ENCODE measurements at places on chromosomes 6 and 20.

DNA sequence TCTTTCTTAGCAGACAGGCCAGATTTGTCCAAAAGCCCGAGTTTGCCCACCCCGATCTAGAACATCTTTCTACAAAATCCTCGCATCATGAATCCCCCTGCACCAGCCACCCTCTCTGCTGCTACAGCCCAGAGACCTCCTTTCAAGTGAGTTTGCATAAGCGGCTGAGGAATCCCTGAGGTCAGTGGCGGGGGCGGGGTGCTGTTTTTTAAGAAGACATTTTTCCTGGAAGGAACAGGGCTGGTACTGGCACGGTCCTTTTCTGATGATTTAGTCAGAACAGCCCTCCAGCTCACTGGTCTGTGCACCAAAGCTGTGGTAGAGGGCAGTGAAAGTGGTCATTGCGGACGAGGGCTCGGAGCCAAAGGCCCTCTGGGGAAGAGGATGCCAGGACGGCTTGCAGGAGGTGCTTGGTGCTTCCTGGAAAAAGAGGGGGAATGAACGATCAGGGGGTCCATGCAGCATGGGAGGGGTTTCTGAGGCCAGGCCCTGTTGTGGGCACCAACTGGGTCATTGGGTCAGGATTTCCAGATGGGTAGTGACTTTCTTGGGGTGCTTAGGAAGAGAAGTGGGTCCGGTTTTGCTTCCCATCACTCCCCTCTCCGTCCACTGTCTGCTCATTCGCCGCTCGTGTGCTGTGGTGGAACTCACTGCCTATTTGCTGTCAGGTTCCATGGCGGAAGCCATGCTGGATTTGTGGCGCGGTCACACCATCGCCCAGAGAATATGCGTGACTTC is 50.4 kb downstream of the GNAS-AS1 start:
- DNase-seq = no peak

GRCh38 chr6:12813321-12813720 is 96.8 kb downstream of the PHACTR1 start:
- no peak for DNase-seq

DNA sequence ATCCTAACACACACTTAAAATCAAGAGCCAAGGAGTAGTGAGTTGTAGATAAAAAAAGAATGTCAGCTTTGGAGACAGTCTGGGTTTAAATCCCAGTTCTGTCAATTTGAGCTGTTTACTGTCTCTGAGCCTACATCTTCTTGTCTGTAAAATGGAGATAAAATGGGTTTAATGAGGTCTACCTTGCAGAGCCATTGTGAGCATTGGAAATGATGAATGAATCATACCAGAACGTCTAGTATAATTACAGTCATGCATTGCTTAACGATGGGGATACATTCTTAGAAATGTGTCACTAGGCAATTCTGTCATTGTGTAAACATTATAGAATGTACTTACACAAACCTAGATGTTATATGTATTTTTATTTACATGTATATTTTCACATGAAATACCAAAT is 17.6 kb upstream of the SGK2 start:
- DNase-seq = peak; percentile 80

GRCh38 chr6:53496797-53497375 is 48.0 kb downstream of the GCLC start:
- peak; percentile 89 for DNase-seq

DNA sequence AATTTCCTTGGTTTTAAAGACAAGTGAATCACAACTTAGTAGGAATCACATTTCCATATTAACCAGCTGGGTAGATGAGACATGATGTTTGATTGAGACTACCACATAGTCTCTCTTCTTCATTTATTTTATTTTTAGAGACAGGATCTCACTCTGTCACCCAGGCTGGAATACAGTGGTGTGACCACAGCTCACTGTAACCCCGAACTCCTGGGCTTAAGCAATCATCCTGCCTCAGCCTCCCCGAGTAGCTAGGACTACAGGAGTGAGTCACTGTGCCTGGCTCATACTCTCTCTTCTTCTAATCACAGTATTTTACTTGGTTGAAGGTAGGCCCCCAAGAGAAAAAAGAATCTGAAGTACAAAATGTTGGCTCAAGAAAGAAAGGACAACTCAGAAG is 80.2 kb upstream of the ASF1A start:
- peak; percentile 68 for DNase-seq

DNA sequence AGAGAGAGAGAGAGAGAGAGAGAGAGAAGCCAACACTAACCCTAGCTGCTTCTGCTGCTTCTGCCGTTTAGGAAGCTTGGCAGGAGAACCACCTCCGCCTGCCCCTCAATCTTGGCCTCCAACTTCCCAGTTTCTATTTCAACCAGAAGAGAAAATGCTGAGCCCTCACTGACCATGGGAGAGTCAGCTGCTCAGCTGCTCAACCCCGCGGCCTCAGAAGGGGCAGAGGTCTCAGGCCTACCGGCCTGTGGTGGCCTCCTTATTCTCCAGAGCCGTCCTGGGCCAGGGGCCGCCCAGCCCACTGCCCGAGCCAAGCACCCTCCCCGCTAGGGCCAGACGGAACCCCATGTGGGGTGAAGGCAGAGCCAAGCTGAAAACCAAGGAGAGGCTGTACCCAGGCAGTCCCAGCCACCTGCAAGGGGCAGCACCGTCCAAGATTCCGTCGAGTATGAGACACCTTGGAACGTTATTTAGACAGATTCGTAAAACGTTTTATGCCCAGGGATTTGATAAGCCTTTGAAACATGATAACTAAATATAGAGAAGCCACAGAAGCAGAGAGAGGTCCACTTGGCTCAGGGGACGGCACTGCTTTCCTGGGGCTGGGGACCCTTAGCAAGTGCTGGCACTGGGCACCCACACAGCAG is 116.6 kb downstream of the DLL1 start:
- no peak for DNase-seq

DNA sequence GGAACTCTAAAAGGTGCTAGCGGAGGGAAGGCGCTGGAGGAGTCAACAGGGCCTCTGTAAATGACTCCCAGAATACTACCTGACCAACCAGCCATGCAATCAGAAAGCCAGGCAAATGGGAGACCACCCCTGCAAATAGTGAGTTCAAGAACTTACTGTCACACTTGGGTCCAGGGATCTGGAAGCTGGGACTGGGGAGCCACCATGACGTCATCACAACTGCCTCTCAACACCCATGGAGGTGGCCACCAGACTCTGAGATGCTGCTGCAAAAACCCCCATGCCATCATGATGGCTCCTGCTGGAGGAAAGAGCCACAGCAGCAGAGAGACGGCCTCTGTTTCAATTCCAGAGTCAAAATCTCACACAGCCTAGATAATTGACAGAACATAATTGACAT is 8.5 kb upstream of the PDYN start:
- DNase-seq = no peak

DNA sequence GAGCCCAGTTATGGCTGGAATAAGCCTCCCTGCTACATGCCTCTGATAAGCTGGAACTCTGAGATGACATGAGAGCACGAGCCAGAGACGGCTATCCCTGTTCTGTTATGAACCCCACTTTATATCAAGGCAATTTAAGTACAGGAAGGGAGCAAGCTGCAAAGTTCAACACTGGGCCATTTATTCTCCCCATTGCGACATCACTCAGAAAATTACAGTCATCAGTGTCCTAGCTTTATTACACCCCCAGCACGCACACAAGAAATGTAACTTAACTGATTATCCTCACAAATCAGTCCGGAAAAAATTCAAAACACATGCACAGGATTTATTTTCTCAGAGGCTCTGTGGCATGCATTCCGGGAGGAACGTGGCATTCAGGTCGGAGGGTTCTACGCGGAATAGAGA is 125.3 kb upstream of the SLC2A12 start:
- peak; percentile 84 for DNase-seq

DNA sequence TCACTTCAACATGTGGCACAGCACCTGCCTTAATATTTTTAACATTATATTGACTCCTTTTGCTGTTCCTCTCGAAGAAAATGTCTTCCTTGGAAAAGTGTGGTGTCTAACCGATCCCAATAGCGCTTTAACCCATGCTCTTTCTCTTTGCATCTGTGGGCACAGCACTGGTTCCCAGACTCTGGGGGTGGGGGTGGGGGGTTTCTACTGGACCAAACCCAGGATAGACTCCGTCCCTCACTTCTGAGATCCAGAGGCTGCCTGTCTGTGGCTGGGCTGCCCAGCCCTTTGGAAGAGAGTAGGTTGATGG is 3.9 kb upstream of the ZNF292 start:
- DNase-seq = peak; percentile 12

- peak; percentile 68 for DNase-seq
Observed at GRCh38 chr6:133991096-133991593, 38.1 kb downstream of the TBPL1 start.

DNA sequence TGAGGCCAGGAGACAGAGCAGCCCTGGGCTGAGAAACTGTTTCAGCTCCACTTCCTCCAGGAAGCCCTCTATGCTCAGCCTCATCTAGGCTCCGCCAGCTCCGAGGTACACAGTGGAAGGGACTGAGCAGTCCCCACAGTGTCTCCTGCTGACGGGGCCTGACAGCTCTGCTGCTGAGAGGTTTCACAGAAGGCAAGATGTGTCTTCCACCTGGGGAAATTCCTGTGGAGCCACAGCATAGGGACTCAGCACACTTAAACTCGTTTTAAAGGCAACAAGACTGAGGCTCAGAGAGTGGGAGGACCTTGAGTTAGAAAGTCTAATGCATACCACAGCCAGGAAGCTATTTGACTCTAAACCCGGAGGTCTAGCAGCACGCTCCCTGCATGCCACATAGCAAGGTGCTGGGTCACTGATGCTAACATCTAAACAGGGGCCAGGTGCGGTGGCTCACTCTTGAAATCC is 6.8 kb downstream of the ADA start:
- no peak for DNase-seq

GRCh38 chr6:37289931-37290330 is 32.0 kb upstream of the TMEM217 start:
- DNase-seq = no peak

DNA sequence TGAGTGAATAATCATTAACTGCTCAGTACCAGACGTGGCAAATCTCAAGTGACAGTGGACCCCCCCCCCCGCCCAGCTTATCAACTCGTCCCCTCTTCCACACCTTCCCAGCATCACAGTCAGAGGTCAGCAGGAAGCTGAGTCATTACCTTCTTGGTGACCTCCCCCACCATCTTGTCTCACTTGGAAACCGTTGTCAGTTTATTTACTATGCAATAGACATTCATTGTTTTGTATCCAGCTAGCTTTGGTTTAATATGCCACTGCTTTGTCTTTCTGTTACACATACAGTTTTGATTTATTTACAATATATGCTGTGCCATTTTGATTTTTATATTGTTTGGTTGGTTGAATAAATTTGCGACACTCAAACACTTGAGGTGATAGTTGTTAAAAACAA is 158.1 kb downstream of the QKI start:
- DNase-seq = peak; percentile 26

- no peak for DNase-seq
Observed at GRCh38 chr6:75155631-75156030, 50.2 kb downstream of the COL12A1 start.

GRCh38 chr20:47175493-47175892 is 181.0 kb downstream of the ZMYND8 start:
- DNase-seq = peak; percentile 6

GRCh38 chr20:54115172-54115854 is 44.9 kb upstream of the BCAS1 start:
- peak; percentile 49 for DNase-seq

- no peak for DNase-seq
Observed at GRCh38 chr6:126716826-126717509, 377.1 kb downstream of the CENPW start.

GRCh38 chr6:11769811-11770545 is 8.6 kb downstream of the ADTRP start:
- DNase-seq = no peak

DNA sequence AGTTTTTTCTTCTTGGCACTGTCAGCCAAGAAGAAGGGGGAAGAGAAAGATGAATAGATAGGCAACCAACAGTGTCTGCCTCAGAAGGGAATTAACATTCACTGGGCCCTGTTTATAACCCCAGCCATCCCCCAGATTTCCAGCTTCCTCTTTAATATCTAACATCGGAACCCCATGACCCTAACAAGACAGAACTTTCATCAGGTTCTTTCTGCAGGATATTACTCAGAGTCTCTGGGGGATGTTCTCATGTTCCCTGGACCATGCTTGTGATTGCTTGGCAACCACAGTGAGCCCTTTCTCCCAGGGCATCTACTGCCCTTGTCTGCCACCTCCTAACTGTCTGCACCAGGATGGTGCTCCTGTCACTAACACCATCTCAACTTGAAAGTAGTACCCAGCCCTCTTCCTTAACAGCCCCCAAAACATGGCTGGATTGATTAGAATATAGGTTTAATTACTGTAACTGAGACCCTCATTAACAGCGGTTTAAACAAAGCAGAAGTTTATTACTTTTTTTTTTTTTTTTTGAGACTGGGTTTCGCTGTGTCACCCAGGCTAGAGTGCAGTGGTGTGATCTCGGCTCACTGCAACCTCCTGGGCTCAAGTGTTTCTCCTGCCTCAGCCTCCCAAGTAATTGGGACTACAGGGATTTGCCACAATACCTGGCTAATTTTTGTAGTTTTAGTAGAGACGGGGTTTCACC is 12.0 kb upstream of the PTPN1 start:
- peak; percentile 79 for DNase-seq

- DNase-seq = no peak
Observed at GRCh38 chr6:44022671-44023352, 104.4 kb downstream of the MRPL14 start.

DNA sequence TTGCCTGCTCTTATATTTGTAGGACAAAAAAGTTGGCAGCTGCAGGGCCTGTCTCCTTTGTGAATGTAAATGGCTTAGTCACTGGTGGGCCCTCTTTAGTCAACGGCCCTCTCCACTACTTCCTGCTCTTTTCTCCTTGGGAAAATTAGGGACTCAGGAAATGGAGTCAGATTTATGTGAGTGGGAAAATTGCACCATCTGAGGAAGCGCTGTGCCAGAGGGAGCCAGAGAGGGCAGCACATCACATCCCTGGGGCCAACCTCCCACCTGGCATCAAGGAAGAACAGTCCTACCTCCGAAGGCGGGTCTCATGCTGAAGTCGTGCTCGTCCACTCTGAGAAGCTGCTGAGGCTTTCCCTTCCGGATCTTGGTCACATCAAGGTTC is 15.6 kb downstream of the GABRR2 start:
- peak; percentile 17 for DNase-seq

DNA sequence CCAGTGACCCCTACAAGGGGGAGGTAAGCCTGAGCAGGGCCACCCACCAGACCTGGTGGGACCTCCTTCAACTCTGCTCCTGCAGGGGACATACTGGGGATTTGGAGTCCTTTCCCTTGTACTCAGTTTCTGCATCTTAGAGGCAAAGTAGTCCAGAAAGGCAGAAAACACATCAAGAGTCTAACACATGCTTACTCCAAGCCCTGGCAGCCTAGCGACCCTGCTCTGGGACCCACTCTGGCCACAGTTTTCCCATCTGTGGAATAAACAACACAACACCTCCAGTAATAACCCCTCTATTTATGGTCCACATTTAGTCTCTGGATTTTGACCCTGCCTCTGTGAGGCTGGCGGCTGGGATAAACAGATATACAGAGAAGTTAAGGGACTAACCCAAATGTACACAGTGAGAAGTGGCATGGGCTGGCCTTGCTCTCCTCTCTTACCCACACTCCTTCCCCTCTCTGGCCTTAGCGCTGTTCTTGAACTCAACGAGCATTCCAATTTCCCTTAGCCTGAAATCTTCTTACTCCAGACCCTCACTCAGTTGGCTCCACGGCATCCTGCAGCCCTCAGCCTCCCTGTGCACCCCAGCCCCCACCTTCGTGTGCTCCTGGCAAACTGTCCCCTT is 16.1 kb upstream of the TLDC2 start:
- DNase-seq = no peak

- peak; percentile 61 for DNase-seq
Observed at GRCh38 chr20:44909872-44910689, at the start of gene PABPC1L. Gene PABPC1L (plus strand): TSS chr20:44910060. CDS start chr20:44910144, 84 bp downstream.

- no peak for DNase-seq
Observed at GRCh38 chr20:39960522-39961428, 728.3 kb downstream of the MAFB start.

Data from cardiac fibroblast (primary cell).